Mesothelial cell of epicardium (in vitro differentiated cells): ENCODE measurements at places on chromosomes 3 and 15. TPM values are rescaled to one million over a fixed set of nuclear protein-coding genes. Genes with fewer than 3 reads are reported as not detected.

ARL14 gene
- not detected in 3 replicates for total RNA-seq

RUVBL1 gene
- 37.8 to 40.6 TPM (median 38.6 TPM) in 3 replicates for total RNA-seq

- H3K27me3 ChIP-seq, result peaks cover 25% of the 10 kb centered on the region
- H3K4me1 ChIP-seq, result no peaks in the 10 kb centered on the region
- H3K36me3 ChIP-seq, result no peaks in the 10 kb centered on the region
- DNase-seq, result no peak
- no peak overlapping the region for H3K27ac ChIP-seq
Measured at GRCh38 chr15:59532770-59533379, 78.7 kb upstream of the GCNT3 start.

- no peak overlapping the region for H3K4me3 ChIP-seq
- no peak for DNase-seq
- H3K27me3 ChIP-seq, result no peaks in the 10 kb centered on the region
- H3K4me1 ChIP-seq, result peaks cover 7% of the 10 kb centered on the region
- H3K27ac ChIP-seq, result no peak overlapping the region
Measured at GRCh38 chr3:13538520-13539291, 10.2 kb upstream of the FBLN2 start.

DNA sequence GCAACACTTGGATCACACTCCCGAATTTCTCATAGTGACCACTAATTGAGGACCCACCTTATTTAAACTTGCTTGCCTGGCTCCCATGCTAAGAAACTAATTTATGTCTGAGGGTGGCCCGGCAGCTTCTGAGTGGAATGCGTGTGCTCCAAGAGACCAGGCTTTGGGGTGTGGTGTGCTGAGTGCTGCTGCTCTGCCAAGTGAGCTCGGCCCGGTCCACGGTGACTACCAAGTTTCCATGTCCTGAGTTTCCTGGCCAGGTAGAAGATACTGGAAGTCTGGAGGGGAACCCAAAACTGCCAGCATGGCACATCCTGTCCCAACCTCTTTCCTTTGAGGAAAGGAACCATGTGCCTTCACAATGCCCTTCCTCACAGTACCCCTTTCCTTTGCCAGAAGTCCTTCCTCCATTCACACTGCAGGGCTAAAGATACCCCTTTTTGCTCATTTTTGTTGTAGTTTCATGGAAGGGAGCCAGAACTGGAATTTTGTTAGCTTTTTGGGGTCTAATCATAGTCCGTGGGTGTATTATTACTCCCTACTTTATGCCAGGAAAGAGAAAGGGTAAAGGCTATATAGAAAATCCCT, 59.1 kb upstream of the ACAD9 start:
- no peak overlapping the region for H3K27ac ChIP-seq
- no peak overlapping the region for H3K4me3 ChIP-seq
- DNase-seq, result no peak
- H3K36me3 ChIP-seq, result peaks cover 42% of the 10 kb centered on the region
- H3K4me1 ChIP-seq, result no peaks in the 10 kb centered on the region
